Stimulated activated CD8-positive, alpha-beta memory T cell treated with anti-CD3 and anti-CD28 coated beads, Interleukin-4, amount 100 ng/mL, for 4 hours (primary cell): ENCODE measurements at places on chromosomes 4 and X.

- DNase-seq, result no peak
Observed at GRCh38 chr4:157550028-157550427, 329.5 kb downstream of the GRIA2 start.

- no peak for DNase-seq
Observed at GRCh38 chrX:129510331-129510730, 13.0 kb downstream of the SMARCA1 start.

GRCh38 chr4:125159001-125159400 lies 155.8 kb upstream of the FAT4 start:
- DNase-seq, result no peak

- no peak for DNase-seq
Observed at GRCh38 chr4:156820931-156821330, 150.7 kb downstream of the PDGFC start.

DNA sequence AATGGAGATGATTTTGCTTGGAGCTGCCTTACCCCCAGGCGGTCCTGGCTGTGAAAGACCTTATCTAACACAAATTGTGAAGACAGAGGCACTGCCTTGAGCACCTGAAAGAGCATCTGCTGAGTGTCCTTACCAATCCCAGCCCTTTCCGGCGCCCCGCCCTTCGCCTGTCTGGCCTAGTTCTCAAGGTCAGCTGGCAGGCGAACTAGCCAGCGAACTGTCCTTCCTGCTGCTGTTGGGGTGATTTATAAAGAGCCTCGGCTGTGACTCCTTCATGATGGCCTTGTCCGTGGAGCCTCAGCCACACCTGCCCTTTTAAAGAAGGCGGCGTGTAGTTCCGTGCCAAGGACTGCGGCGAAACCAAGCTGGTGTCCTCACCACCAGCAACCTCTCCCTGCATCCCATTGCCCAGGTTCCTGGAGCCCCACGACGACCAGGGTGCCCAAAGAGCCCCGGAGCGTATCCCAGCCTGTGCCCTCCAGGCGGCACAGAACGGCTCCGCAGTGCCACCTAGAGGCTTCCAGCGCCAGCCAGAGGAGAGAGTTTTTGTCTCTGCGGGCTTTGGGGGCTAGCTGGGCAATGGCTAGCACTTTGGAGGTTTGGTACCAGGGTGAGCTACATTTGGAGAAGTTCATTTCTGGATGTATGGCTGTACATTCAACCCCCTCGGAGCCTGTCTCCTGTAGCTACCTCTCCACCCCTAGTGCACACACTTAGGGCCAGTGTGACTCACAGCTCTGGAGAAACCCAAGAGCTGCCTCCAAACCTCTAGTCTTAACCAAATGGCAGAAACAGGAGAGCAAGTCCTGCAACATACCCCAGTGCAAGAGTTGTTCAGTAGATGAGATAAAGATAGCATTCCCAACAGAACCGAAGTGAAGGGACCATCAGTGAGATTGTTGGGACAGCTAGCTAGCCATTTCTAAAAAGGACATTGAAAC lies 36.8 kb upstream of the VMA21 start:
- DNase-seq, result no peak

DNA sequence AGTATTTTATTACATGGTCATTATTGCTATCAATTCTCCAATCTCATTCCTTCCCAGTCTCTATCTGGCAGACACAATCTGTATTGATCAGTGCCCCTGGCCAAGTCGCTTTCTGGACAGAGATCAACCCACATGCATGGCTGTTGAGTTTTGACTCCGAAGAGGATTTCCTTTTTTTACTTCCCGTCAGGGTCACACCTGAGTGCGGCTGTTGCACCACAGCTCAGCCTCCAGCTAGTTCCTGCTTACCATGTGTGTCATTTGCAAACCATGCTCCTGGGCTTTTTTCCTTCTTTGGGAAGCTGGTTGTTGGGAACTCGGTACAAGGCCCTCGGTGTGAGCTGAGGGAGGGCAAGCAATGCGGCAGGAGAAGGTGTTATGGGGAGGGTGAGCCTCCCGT lies 11.7 kb downstream of the MAGED2 start:
- DNase-seq, result no peak

GRCh38 chrX:3415011-3415410 lies 68.6 kb upstream of the MXRA5 start:
- no peak for DNase-seq

GRCh38 chrX:10110984-10111363 lies 45.8 kb upstream of the CLCN4 start:
- DNase-seq, result peak; percentile 49
